ENCODE measurements at places on chromosomes 2 and 18. TPM values are rescaled to one million over a fixed set of nuclear protein-coding genes. Genes with fewer than 3 reads are reported as not detected.
A peak's percentile ranks its signal among the peaks of the same experiment; 100 is the strongest.

- peak; percentile 80 for DNase-seq
Measured at GRCh38 chr18:34977838-34978532, 63.2 kb upstream of the MAPRE2 start.

DNA sequence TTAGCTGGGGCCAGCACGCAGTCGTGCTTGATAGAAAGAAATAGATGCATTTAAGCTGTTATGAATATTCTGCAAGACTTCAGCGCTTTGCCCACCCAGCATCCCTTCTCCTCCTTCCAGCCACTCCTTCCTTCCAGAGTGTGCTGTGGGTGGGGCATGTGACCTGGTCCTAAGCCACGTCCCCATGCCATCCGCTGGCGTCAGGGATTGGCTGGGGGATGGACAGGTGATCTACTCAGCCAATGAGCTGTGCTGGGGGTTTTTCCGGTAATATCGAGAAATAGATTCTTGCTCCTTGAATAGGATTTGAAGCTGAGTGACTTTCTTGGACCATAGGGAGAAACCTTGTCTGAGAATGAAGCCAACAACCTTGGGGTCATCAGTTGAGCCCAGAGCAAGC lies 4.8 kb upstream of the ZAP70 start:
- DNase-seq, result no peak

DNA sequence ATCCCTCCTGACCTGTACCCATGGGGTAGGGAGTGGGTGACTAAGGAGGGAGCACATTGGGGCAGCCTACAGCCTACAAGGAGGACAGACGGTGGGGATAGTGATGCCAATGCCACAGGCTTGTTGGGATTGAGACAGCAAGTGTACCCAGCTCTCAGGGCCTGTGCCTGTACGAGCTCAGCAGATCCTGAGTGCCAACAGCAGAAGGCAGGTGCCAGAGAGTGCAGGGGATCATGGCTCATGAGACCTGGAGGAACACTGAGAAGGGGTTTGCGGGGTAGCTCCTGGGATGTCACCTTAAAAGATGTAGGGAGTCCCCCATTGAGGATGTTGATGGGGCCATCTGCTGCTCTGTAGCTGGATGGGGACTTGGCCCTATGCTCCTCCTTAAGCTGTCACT lies 10.3 kb upstream of the SNED1 start:
- DNase-seq, result no peak

GRCh38 chr18:43866696-43867095 lies 589.4 kb upstream of the SYT4 start:
- no peak for DNase-seq

- no peak for DNase-seq
Measured at GRCh38 chr2:206527153-206527552, 83.8 kb downstream of the ADAM23 start.

GRCh38 chr2:46816151-46816845 lies 99.3 kb downstream of the MCFD2 start:
- DNase-seq, result no peak

DNA sequence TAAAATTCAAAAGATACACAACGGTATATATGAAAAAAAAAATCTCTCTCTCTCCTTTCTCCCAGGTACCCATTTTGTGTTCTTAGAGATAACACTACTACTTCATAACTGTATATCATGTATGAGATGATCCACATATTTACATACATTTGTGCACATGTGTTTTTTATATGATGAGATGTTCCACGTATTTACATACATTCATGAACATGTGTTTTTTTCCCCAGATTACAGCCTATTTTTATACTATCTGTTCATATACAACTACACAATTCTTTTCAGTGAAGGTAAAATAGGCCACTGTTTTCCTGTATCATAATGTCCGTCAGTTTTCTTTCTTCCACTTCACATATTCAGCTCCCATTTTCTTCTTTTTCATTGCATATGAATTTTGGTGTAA lies 808.9 kb downstream of the LRRTM4 start:
- DNase-seq, result peak; percentile 30

GRCh38 chr2:72803151-72803550 lies 22.7 kb downstream of the EXOC6B start:
- DNase-seq, result no peak

DNA sequence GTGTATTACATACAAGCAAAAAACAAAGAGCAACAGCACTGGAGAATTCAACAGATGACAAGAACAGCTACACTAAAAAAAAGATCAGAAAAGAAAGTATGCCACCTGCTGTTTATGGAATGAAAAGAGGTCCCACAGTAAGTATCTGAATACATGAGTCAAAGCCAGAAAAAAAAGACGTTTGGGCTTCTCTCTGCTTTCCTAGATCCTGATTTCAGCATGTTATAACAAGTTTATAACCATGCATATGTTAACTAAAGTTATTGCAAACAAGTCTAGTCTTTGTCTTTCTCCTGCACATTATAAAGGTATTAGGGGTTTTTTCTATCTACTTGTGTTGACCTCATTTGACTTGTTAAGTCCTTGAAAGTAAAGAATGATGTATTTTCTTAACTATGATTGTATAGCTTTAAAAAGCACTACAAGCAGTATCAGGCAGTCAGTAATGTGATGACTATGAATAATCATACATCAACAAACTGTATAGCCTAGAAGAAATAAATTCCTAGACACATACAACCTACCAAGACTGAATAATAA lies 108.5 kb upstream of the COL5A2 start:
- DNase-seq, result peak; percentile 60

- DNase-seq, result no peak
Measured at GRCh38 chr2:134468164-134468563, 214.3 kb downstream of the MGAT5 start.

DNA sequence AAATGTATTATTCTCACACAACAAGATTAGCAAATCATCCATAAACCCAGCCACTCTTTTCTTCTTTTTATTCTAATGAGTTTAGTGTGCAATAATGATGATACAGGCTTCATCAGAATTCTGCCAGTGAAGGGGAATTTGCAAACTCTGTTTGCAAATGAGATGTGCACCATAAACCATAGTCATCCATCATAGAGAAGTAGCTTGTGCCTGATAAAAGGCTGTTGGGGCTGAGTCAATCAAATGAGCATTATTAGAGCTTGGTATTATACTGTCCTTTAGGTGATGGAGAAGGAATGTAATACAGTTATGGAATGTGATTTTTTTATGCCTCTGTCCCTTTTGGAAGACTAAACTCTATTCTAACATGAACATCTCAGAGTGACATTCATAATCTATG lies 101.8 kb downstream of the DCC start:
- no peak for DNase-seq

- DNase-seq, result peak; percentile 55
Measured at GRCh38 chr2:7795778-7796563, 878.8 kb downstream of the RNF144A start.

GRCh38 chr2:215031321-215031720 lies 107.1 kb downstream of the ABCA12 start:
- DNase-seq, result no peak

- DNase-seq, result no peak
Measured at GRCh38 chr2:236618370-236618769, 48.7 kb downstream of the ACKR3 start.

DNA sequence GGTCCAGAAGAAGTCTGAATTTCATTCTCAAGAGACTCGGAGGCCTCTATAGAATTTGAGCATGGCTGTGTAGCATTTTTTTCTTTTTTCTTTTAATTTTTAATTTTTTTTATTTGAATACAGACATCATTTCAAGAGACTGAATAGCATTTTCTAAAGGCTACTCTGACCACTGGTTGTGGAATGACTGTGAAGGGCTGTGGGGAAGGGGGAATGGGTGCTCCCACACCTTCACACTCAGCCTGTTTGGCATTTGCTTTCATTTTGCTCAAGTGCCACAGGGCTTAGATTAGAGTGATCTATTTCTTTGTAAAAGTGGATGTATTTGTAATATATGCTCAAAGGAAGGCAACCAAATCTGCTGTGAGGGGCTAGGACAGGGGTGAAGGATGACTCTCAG lies 142.0 kb upstream of the SPOPL start:
- DNase-seq, result no peak

GRCh38 chr2:69798909-69799526 lies 30.4 kb upstream of the GMCL1 start:
- no peak for DNase-seq

DNA sequence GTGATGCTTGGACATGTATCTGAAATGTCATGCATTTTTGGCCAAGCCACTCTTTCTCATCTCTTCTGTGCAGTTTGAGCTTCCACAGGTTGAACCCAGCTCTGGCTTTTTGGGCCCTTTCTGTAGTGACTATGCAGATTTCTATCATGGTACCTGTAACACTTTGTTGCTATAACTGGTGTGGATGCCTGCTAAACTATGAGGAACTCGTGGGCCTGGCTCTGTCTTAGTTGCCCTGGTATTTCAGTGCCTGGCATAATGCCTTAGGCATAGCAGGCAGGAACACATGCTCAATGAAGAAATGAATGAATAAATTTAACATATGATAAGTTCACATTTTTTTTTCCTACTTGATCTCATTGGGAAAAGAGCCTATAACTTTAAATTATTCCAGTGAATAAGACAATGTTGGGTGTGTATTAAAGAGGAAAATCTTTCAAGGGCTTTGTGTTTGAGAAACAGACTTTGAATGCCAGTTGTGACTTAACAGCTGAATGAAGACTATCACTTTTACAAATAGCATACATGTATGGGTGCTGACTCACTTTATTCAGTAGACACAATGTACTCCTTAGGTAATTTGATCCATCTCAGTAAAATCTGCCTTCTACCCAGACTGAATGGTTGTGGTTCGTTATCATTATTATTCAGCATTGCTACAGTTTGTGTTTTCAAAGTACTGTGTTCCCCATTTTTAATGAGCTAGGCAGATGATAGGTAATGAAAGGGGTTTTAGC lies 86.4 kb upstream of the MAP4K3 start:
- no peak for DNase-seq

- DNase-seq, result no peak
Measured at GRCh38 chr2:207670887-207671286, 40.6 kb upstream of the CCNYL1 start.

DNA sequence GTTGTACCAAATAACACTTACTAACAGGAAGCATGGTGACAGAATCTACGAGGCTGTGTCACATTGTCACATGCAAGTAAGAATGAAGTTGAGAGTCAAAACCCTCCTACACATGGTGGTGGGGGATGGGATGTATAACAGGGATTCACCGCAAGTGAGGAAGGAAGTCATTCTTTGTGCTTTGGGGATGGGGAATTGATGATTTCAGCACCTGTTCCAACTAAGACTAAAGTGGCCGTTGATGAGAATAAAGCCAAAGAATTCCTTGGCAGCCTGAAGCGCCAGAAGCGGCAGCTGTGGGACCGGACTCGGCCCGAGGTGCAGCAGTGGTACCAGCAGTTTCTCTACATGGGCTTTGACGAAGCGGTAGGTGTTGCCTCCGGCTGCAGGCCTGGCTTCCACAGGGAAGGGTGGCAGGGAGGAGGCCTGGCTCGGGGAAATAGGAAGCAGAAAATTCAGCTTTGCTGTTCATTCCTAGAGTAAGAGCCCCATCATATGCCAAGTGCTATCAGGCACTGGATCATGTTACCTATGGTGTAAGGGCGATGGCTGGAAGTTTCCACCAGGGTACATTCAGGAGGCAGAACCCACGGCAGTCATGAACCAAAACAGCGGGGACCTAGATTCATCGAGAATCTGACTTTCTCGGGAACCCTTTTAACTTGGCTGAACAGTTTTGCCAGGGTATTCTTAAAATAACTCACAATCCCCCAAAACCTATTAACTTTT lies 120.3 kb downstream of the UXS1 start:
- DNase-seq, result no peak

- peak; percentile 85 for DNase-seq
Measured at GRCh38 chr18:61635901-61636528, 256.8 kb downstream of the RNF152 start.

The TXNDC2 gene
- total RNA-seq, result not detected

The RGPD3 gene
- not detected for total RNA-seq

The MGAT4A gene
- total RNA-seq, result 0.15 TPM

The PNO1 gene
- total RNA-seq, result 28.3 TPM

The IGFBP2 gene
- not detected for total RNA-seq

The SPDYA gene
- total RNA-seq, result 0.76 TPM

The STPG4 gene
- not detected for total RNA-seq

The GATA6 gene
- not detected for total RNA-seq

The TEX44 gene
- total RNA-seq, result not detected

The GKN1 gene
- not detected for total RNA-seq

The ANKRD62 gene
- not detected for total RNA-seq

The ABCG5 gene
- not detected for total RNA-seq

The CAPN14 gene
- total RNA-seq, result 2.0 TPM

The DLGAP1 gene
- total RNA-seq, result 8.8 TPM

The DHRS9 gene
- 0.40 TPM for total RNA-seq

The ABHD1 gene
- 2.4 TPM for total RNA-seq

The RPL31 gene
- total RNA-seq, result 1,797 TPM

The MRPS5 gene
- total RNA-seq, result 59.5 TPM
